ENCODE measurements at places on chromosomes 12 and 14. TPM values are rescaled to one million over a fixed set of nuclear protein-coding genes. Genes with fewer than 3 reads are reported as not detected.

SLC17A8 gene
- total RNA-seq: not detected

CLEC6A gene
- not detected for total RNA-seq

C1S gene
- 2.5 TPM for total RNA-seq

VASH1 gene
- total RNA-seq: 12.4 TPM

FAM90A1 gene
- 0.14 TPM for total RNA-seq

TMEM52B gene
- not detected for total RNA-seq

OR11H12 gene
- total RNA-seq: not detected

GARIN6 gene
- not detected for total RNA-seq

TMEM132C gene
- total RNA-seq: not detected

KRT71 gene
- total RNA-seq: not detected

CAND1 gene
- total RNA-seq: 197 TPM

FBLN5 gene
- total RNA-seq: 6.2 TPM

ATG2B gene
- total RNA-seq: 23.8 TPM

TMTC3 gene
- 7.2 TPM for total RNA-seq

SPIC gene
- total RNA-seq: not detected

PLA2G1B gene
- not detected for total RNA-seq

PTPN21 gene
- 0.34 TPM for total RNA-seq

PSMB5 gene
- 134 TPM for total RNA-seq

IL23A gene
- 31.0 TPM for total RNA-seq

ADAM20 gene
- 0.39 TPM for total RNA-seq

DICER1 gene
- total RNA-seq: 67.1 TPM

RNF212B gene
- total RNA-seq: not detected

ACRBP gene
- 1.5 TPM for total RNA-seq

FIGNL2 gene
- total RNA-seq: 0.30 TPM

PRH2 gene
- not detected for total RNA-seq

BCL11B gene
- 34.9 TPM for total RNA-seq

LRP1-AS gene
- not detected for total RNA-seq

SMIM41 gene
- 0.16 TPM for total RNA-seq

SYCP3 gene
- total RNA-seq: 0.50 TPM

LRIG3 gene
- total RNA-seq: 0.21 TPM

GLTP gene
- 26.6 TPM for total RNA-seq

SLC35F4 gene
- not detected for total RNA-seq

PFDN5 gene
- 326 TPM for total RNA-seq

MANSC4 gene
- total RNA-seq: not detected

NINJ2 gene
- 3.1 TPM for total RNA-seq

BMP4 gene
- total RNA-seq: not detected

ADGRD1 gene
- 7.7 TPM for total RNA-seq

PTPRQ gene
- not detected for total RNA-seq

ELK3 gene
- total RNA-seq: 37.0 TPM

NYNRIN gene
- 0.34 TPM for total RNA-seq

KRT77 gene
- total RNA-seq: not detected

KCNMB4 gene
- 0.37 TPM for total RNA-seq

Data from activated T-helper 2 cell treated with anti-CD3 and anti-CD28 coated beads, Interferon-gamma antibody, Interleukin-2, Interleukin-4, amounts not matched to agents 10 μg/mL and 5 μg/mL and 100 μg/mL, durations not matched to agents 14 hours and 24 hours and 36 hours (primary cell).